ENCODE measurements at places on chromosomes 12 and 14.
A peak's percentile ranks its signal among the peaks of the same experiment; 100 is the strongest.

GRCh38 chr12:34601689-34602088 lies 579.4 kb downstream of the ALG10 start:
- no peak for DNase-seq

GRCh38 chr14:36344211-36344610 lies 23.8 kb upstream of the MBIP start:
- no peak for DNase-seq

DNA sequence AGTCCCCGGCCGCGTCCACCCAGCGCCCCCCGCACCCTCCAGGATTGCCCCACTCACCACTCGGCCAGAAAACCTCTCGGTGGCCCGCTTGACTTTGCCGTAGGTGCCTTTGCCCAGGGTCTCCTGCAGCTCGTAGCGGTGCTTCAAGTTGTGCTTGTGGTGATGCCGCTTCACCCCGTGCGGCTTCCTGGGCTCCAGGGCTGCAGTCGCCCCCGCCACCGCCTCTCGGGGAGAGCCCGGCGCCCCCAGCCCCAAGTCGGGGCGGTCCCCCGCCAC lies 459 bp downstream of the NUAK1 start:
- DNase-seq = no peak

GRCh38 chr12:65279369-65280112 lies 1.1 kb downstream of the MSRB3 start:
- DNase-seq = no peak

- no peak for DNase-seq
Observed at GRCh38 chr12:46214668-46215436, 54.0 kb downstream of the SLC38A1 start.

GRCh38 chr12:6332459-6332858 lies 9.4 kb downstream of the TNFRSF1A start:
- DNase-seq = no peak

DNA sequence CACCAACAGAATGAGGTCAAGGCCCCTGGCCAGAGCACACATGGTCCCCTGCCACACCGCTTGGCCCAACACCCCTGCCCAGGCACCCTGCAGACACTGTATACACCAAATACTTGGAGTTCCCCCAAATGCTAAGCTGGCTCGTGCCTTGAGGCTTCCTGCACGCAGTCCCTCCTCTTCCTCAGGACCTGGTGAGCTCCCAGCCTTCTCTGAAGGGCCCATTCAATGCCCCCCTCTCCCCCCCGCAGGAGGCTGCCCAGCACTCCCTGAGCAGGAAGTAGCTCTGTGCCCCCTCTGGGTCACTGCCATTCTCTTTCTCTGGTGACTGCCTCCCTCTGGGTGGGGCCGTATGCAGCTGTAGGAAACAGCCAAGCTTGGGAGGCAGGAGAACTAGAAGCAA lies 75.3 kb downstream of the ITPK1 start:
- no peak for DNase-seq

DNA sequence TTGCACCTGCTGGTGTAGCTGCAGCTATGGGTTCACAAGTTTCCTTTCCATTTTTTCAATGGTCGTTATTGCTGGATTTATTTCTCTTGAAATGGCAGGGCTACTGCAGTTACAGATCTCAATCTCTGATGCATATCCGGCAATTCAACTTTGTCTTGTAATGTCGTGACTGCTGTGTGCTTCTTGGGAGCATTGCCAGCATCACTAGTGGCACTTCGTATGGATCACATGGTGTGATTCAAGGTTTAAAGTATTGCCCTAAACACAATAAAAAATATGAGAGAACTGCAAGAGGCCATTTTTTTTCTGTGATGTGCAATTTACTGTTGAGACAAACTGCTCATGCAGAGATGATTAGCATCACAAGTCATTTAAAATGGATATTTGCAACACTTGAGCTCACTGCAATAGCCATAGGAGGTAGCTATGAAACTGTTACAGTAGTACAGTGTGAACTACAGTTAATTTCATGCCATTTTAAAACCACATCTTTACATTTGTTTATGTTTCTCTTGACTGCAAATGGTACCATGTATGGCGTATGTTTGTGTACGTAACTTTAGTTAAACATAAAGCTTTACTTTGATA lies 217.4 kb upstream of the PDE3A start:
- DNase-seq = no peak

DNA sequence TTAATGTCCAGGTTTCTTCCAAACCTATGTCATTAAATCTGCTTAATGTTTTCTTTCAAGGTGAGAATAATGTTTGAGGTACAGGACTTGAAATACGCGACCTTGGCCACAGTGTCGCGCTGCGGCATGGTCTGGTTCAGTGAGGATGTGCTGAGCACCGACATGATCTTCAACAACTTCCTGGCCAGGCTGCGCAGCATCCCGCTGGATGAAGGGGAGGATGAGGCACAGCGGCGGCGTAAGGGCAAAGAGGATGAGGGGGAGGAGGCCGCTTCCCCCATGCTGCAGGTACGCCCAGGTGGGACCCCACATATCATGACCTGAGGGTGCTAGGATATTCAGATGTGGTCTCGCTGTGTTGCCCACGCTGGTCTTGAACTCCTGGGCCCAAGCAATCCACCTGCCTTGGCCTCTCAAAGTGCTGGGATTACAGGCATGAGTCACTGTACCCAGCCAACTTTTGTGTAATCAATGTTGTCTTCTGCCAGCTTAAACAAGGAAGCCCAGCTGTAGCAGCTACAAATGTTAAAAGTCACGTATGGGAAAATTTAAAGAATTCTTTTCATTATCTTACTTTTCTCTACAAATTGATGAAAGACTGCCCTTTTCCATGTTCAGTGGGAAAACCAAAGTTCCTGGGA lies 50.8 kb downstream of the DYNC1H1 start:
- DNase-seq = no peak

- DNase-seq = no peak
Observed at GRCh38 chr12:77153706-77154105, 88.3 kb upstream of the E2F7 start.

DNA sequence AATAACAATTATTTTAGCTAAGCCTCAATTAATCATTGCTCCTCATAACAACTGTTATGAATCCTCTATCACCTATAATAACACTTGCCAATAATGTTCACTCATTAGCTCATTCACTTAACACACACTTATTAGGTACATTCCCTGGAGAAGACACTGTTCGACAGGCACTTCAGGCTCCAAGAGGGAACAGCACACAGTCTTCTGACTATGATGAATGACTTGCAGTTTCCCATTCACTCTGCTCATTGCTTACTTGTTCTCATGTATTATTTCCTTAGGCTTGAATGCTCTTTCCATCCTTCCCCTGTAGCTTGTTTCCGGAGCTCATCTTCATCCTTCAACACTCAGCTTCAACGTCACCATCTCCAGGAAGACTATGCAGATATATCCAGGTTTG lies 437.3 kb downstream of the TMEM132D start:
- no peak for DNase-seq

DNA sequence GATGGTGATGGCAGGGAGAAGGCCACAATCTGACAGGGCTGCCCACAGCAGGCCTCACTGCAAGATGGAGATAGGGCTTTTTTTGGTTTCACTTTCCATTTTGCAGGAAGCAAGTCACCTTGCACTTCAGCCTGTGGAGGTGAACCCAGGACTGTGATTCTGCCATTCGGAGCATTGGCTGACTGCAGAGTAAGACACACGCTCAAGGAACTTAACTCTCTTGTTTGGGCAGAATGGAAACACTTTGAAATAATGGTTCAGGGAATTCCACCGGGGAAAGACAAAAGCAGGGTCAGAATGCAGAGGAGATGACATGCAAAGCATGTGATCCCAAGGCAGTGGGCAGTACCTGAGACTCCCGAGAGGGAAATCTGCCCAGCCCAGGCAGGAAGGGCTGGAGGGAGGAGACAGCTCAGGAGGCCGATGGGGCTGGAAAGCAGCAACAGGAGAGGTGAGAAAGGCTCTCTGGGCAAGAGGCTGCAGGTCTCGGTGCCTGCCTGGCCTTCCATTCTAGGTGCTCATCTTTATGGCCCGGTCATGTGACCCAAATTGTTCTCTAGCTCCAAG lies 58.7 kb upstream of the PRMT8 start:
- DNase-seq = no peak

DNA sequence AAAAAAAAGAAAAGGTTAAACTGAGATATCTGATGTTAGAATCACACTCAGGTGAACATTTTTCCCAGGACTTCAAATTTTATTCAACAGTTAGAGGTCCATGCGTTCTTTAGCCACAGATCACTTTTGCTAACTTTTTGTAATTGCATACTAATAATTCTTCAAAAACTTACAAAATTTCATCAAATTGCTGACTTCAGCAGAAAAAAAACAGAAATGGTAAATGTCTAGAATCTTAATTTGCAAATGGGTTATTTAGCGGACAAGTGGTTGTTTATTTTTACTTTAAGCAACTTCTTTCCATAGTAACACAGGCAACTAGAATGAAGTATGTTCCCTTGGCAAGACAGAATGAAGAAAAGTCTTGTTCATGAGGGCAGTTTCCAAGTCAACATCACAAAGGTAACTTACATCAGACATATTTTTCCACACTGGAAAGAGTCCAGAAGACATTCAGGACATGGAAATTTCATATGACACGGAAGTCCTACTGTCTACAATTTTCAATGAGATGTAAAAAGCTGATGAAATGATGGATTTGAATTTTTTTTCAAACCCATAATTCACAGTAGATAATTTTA lies 62.5 kb upstream of the SOX5 start:
- no peak for DNase-seq

DNA sequence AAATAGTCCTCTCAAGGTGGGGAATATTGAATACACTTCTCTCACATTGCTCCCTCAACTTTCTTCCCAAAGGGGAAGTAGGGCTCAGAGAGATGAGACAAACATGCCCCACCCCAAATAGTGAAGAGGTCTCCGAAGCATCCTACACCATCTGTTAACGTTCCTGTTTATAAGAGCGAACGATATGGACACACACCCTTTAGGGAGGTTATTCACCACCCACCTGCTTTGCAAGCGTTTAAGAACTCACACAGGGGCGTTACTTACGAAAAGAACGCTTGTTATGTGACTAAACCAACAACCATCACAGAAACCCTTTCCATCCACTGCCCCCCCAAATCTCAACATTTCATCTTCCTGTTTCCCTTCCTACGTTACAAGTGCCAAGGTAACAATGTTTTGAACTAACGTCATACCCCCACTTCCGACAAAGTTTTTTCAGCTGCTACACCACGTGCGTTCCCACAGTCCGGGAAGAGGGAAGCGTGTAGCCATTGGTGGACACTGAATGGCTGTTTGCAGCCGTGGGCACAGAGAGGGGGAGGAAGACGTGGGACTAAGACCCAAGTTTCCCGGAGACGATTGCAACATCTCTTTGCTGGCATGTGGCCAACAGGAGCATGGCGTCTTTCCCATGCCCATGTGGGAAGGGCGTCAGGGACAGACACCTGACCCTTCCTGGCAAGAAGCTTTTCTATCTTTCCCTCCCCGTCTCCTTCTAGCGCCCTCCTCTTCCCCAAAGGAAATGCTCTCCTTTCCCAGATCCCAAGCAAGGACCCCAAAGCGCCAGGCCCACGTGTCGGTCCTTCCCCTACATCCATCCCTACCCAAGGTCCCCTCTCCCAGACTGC lies 1.2 kb downstream of the YBX3 start:
- DNase-seq = peak; percentile 87

DNA sequence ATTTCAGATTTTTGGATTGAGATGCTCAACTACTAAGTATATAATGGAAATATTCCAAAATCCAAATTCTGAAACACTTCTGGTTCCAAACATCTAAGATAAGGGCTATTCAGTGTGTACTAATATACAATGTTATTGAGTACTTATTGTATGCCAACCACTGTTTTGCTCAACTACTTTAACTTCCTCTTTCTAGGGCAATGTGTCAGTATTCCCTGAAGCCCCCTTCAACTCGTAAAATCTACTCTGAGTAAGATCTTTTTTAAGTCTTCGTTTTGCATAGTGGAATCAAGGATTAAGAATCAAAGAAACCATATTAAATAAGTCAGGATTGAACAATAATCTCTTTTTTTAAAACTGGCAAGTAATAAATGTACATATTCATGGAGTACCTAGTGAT lies 45.5 kb downstream of the SPATA7 start:
- no peak for DNase-seq

DNA sequence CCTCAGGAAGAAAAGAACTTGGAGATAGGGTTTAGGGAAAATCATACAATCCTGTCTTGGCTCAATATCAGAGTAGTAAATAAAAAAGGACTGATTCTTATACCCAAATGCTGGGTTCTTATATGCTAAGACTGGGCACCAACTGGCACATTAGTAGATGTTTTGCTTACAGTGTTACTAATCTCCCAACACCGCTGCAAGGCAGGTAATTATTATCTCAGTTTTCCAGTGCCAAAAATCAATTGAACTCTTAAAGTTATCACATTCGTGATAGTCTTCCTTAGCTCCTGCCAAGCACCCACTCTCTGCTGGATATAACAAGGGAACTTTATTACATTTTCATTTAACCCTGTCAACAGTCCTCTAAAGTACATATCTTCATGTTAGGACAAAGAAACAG lies 25.0 kb upstream of the HIGD1C start:
- no peak for DNase-seq

- no peak for DNase-seq
Observed at GRCh38 chr14:32426586-32427388, 97.7 kb downstream of the AKAP6 start.

All from endothelial cell (in vitro differentiated cells).